ENCODE measurements at places on chromosomes 3 and 15.

- DNase-seq, result no peak
These were observed 1.3 kb downstream of the SCG5 start for GRCh38 chr15:32642667-32643435.

DNA sequence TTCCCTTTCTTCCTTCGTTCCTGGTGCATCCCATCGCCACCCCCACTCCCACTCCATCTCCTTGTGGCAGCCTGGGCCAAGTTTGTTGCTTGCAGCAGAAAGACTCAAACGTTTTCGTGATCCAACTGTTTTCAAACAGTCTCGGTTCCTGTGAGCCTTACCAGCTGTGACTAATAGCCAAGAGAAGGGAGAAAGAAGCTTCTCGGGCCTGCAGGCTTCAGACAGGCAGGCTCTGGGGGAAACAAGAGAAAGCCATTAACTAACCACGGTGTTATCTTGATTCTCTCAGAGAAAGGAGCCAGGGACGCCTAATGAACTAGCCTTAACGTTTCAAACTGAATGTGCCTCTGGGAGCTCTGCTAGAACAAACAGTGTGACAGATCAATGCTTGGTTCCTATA, 742.0 kb downstream of the NR2F2 start:
- DNase-seq, result no peak

DNA sequence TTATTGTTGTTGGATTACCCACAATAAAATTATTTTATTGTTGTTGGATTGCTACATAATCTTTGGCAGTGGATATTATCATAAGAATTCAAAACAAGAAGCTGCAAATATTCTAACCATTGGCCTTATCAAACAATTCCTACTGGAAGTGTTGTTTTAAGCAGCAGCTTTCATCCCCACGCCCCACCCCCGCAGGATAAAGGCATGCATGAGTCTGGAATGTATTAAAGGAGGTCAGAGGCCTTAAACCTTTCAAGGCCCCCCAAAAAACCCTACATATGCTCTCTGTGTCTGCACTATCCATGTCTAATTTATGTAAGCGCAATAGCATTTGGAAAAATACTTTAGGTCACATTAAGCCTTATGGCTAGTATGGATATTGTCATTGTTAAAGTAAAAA, 23.1 kb downstream of the P3H2 start:
- no peak for DNase-seq

DNA sequence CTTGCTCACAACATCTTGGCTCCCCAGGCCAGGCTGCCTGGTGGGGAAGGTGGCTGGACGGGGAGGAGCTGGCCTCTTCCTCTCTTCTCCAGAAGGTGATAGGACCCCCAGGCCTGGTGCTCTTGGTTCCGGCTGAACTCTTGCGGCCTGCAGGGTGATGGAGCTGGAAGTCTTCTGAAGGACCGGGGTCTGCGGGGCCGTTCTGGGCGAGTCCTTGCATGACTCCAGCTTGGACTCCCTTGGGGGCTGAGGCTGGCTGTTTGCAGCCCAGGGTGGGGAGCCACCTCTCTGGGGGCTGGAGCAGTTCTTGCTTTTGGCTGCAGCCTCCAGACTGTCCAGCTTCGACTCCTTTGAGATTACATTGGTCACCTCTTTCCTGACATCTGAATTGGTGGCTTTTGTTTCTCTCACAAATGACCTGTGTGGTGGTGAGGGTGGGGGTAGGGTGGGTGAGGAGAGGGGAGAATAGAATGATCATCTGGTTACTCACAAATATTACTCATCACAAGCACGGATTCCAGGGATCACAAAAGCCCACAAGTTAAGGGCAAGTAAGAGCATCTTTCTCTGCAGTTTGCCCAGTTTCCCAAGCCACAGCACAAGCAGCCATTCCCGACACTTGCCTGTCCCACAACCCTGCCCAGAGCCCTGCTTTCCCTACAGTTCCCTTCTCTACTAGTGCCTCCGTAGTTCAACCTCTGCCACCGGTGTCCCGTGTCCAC, 149.1 kb upstream of the HACD2 start:
- DNase-seq, result no peak

- DNase-seq, result no peak
These were observed 34.4 kb upstream of the SLCO2A1 start for GRCh38 chr3:134064081-134064480.

- no peak for DNase-seq
These were observed 19.0 kb upstream of the FAM240A start for GRCh38 chr3:46593274-46593862.

DNA sequence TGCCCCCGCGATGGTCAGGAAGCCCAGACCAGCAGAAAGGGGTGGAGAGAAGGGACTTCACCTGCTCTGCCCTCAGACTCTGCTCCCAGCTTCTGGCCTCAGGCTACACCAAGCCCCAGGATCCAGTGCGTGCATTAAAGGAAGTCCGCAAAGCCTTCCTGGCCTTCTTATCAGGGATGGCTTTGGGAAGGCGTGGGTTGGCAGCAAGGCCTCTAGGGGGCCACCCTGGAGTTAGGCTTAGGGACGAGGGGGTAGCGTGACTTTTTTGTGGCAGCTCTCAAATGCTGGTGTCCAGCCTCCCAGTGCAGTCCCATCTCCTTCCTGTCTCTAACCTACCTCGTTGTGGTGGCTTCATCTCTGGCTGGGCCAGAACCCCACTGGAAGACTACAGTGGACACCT, 18.9 kb upstream of the RPL29 start:
- DNase-seq, result peak; percentile 62
